WTC11 (cell line): ENCODE measurements at places on chromosomes 2 and 18. TPM values are rescaled to one million over a fixed set of nuclear protein-coding genes. Genes with fewer than 3 reads are reported as not detected.

- DNase-seq: no peak
Measured at GRCh38 chr2:85642725-85643124, 25.3 kb downstream of the SFTPB start.

GRCh38 chr2:75709297-75709696 is 1.4 kb downstream of the GCFC2 start:
- DNase-seq: no peak

- no peak for DNase-seq
Measured at GRCh38 chr2:216621292-216621691, 11.9 kb upstream of the IGFBP2 start.

DNA sequence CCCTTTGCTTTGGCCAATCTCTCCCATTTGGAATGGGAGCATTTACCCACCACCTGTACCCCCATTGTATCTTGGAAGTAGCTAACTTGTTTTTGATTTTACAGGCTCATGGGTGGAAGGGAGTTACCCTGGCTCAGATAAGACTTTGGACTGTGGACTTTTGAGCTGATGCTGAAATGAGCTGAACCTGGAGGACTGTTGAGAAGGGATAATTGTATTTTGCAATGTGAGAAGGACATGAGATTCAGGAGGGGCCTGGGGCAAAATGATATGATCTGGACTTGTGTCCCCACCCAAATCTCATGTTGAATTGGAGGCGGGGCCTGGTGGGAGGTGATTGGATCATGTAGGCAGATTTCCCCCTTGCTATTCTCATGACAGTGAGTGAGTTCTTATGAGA is 58.6 kb upstream of the ZFP36L2 start:
- no peak for DNase-seq

GRCh38 chr2:168165397-168165796 is 82.0 kb downstream of the STK39 start:
- DNase-seq: no peak

DNA sequence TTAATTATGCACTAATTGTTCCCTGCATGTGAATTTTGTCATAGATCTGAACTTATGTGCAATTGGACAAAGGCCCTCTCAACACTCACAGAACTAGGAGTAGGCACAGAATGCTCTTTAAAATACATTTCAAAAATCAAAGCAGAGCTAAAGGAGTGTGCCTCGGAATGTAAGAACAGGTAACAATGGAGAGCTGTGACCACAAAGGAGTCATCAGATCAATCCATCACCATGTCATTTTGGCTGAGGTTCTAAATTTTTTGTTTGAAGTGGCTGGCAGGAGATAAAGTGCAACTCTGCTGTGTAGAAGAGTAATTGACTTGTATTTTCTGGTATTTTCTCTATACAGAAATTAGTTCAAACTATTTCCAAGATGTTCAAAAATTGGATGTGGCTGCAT is 155.4 kb downstream of the NRP2 start:
- DNase-seq: no peak

GRCh38 chr2:25822190-25823117 is 55.8 kb downstream of the ASXL2 start:
- DNase-seq: peak; percentile 65

DNA sequence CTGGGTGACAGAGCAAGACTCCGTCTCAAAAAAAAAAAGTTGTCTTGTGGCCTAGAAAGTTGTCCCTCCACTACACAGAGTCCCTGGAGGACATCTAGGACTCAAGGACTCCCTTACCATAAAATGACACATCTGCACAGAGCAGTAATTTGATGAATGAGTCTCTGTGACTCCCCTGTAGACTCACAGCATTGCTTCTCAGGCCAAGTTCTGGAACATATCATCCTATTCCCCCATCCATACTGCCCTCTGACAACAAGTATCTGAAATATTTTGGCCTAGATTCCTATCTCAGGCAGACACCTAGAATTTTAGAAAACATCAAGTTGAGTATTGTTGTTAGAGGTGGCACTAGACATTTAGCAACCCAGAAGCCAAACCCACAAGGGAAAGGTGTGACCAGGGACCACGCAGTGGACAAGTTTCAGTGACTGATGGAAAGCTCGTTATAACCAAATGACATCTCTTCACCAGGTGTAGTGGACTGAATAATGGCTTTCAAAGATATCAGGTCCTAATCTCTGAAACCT is 97.9 kb upstream of the ATP8B1 start:
- DNase-seq: no peak

DNA sequence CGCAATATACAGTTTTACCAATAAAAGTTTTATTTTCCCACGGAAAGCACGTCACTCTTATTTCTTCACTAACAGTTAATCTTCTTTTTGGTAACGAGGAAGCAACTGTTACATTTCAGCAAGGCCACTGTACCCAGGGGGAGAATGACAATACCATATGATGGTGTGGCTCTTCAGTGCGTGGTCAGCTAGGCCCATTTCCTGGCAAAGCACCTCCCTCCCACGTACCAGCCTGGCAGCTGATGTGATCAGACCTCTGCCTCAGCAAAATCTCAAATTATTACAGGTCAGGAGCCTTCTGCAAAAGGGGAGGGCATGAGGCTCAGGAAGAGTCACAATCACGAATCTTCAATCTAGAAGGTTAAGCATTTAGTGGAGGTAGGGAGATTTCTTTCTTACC is 55.4 kb downstream of the KLF7 start:
- no peak for DNase-seq

DNA sequence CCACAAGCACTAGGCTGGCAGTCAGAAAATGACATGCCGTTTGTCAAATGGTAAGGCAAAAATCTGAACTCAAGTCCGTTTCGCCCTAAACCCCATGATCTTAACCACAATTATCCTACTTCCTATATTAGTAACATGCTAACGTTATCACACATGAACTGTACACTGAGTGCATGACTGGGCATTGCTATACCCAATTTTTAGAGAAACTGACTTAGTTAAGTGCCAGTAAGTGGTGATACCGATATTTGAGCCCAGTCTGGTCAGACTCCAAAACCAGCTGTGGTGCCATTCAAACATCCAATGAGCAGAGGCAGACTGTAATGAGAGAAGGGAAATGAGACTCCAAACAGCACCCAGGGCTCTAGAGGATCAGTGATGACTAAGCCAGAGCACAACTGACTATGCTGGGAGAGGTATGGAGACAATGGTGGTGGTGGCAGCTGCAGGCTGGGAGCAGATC is 311.7 kb upstream of the PKDCC start:
- DNase-seq: no peak

DNA sequence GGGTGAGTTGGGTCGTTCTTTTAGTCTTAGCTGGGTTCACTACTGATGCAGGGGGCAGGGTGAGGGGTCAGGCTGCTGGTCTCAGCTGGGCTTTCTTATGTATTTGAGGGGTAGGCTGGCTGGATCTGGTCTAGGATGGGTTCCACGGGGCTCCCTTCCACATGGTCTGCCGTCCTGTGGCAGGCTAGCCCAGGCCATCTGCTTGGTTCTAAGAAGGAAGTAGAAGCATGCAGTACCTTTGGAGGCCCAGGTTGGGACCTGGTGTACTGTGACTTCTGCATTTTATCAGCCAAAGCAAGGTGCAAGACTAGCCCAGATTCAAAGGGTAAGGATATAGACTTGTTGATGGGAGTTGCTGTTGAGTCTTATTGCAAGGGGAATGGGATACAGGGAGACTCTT is 35.5 kb upstream of the MGAT5 start:
- DNase-seq: no peak

DNA sequence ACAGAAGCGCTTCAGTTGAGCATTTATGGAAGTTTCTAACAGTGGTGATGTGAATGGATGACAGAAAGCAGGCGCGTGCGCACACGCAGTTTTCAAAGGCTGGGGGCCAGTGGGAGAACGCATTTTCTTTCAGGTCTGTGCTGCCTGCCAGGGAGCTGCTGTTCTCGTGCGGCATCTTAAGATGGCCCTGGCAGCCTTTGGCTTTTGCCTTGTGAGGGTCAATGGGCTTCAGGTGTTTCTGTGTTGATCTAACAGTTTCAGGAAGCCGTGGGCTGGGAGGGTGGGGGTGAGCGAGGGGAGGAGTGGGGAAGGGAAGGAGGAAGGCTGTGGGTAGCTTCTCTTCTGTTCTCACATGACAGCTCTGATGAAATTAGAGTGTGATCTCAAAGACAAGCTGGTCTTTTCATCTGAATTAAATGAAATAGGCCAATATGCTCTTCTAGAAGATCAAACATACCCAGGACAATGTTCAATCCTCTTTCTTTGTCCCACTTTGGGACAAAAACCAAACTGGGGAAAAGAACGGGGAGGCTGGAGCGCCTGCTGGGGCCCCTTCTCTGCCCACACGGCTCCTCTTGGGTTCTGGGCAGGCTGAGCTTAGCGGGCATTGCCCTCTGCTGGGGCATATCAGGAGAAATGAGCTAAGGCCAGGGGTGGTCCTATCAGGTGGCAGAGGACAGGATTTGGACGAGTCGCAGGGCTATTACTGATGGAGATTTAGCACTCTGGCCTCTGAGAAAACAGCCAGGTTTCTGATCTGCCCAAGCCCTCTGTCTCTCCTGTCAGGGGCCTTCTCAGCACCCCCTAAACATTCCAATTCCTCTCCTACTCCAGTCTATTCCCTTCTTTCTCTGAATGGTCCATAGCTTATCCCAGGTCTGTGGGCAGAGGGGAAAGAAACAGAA is 126.2 kb upstream of the LGALSL start:
- DNase-seq: peak; percentile 29

- no peak for DNase-seq
Measured at GRCh38 chr2:64111426-64111825, 32.8 kb downstream of the PELI1 start.

DNA sequence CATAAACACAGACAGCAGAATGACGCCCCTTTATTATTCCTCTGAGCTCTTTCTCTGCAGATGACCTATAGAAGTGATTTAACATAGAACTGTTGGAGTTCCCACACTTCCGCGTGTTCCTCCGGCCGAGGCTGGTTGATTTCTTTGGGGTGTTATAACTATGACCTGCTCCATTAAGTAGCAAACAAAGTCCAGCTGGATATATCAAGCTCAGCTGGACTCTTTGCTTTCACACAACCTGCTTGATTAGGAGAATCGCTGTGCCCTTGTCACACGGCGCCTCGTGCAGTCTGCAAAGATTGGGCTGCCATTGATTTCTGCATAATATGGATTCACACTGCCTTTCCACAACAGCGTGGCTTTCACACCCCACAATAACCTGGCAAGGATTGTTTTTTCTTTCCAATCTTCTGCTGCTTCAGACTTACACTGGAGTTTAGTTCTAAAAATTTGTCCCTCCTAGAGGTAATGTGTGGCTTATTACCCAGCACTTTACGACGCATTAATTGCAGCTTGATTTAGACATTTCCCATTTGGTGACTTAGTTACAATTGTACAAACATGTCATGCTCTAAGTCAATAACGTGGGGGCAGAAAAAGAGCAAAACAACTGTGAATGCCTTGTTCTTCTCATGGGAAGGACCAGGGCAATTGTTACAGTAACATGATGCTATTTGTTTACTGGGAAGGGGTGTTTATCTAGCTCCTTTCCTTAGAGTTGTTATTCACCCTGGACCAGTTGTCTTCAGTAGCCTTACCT is 485.7 kb downstream of the TXNL1 start:
- no peak for DNase-seq

- DNase-seq: peak; percentile 28
Measured at GRCh38 chr2:183678908-183679307, 554.7 kb downstream of the NUP35 start.

DNA sequence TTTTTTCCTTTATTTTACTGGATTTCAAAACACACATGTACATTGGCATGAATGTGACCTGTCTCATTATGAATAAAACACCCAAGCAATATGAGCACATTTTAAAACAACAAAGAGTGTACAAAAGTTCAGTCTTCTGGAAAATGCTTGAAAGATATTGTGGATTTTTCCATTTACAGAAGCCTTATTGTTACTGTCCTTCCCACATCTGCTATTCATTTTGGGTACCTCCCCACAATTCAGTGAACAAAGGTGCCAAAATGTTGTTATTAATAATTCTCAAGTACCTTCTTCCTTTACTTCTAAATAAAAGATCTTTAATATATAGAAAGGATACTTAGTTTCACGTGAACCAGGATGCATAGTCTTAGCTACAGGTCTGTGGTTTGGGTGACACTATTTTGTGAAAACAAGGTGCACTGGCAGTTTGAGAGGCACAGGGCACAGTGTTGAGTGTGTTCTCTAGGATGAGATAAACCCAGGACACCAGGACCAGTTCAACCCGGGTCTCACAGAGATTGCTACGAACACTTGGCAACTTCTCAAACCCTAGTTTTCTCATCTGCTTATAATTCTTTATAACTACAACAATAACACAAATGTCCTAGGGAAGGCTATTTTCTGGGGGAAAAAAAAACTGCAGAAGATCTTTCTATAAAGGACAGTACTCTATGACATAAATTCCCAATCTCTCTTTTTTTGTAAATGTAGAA is 84.5 kb upstream of the GALNT5 start:
- no peak for DNase-seq

GRCh38 chr2:95073856-95074662 is 47.5 kb downstream of the MRPS5 start:
- no peak for DNase-seq

DNA sequence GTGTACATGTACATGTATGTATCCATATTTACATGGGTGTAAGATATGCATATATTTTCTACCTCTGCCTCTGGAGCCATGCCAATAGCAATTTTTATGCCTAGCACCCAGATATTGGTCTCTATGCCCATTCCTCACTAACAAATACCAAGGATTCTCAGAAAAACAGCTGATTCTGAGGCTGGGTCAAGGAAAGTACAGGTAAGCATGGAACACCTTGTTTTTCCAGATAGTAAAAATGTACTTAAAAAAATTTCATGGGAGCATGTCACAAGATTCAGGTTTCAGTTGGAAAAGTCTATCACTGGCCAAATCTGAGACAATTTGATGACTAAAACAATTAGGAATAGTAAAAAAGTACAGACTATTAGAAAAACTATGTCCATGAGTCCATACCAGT is 114.5 kb upstream of the MAPRE2 start:
- DNase-seq: no peak

- peak; percentile 85 for DNase-seq
Measured at GRCh38 chr2:64646007-64646880, 7.5 kb downstream of the SERTAD2 start.

DNA sequence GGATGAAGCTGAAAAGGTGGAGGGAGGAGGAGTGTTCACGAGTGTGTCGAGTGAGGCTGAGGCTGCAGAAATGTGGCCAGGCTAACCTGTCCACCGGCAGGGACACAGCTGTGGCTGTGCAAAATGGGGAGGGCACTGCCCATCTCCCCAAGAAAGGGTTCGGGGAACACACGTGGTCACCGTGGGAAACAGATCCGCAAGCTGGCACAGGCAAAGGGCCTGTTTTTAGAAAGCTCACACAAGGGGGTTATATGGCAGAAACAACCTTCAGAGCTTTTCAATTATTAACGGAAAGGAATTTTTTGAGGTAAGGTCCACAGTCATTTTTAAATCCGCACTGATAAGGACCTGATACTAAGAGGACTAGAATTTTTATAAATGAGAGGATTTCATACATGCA is 35.7 kb downstream of the SH3YL1 start:
- no peak for DNase-seq

The GRB14 gene
- 14.9 to 17.2 TPM (median 17.2 TPM) in 3 replicates for total RNA-seq

The CD8B gene
- 0.70 to 0.73 TPM (median 0.71 TPM) in 3 replicates for total RNA-seq

The PSMD14 gene
- total RNA-seq: 67.8 to 80.5 TPM (median 71.0 TPM) in 3 replicates

The FASTKD1 gene
- total RNA-seq: 69.7 to 72.4 TPM (median 71.2 TPM) in 3 replicates

The ASPRV1 gene
- 0.73 to 1.3 TPM (median 1.1 TPM) in 3 replicates for total RNA-seq

The TM4SF20 gene
- total RNA-seq: not detected in 3 replicates

The CCDC88A gene
- total RNA-seq: 81.1 to 97.5 TPM (median 82.5 TPM) in 3 replicates

The STAT4 gene
- 0.44 to 0.76 TPM (median 0.44 TPM) in 3 replicates for total RNA-seq

The RAD51AP2 gene
- 0.26 to 0.37 TPM (median 0.30 TPM) in 3 replicates for total RNA-seq

The LYG2 gene
- total RNA-seq: 0.25 TPM in 1 of 3 replicates, not detected in the others

The IL36A gene
- not detected in 3 replicates for total RNA-seq

The SAG gene
- total RNA-seq: 0.14 TPM in 1 of 3 replicates, not detected in the others
